ENCODE measurements at places on chromosomes 5 and 9.

DNA sequence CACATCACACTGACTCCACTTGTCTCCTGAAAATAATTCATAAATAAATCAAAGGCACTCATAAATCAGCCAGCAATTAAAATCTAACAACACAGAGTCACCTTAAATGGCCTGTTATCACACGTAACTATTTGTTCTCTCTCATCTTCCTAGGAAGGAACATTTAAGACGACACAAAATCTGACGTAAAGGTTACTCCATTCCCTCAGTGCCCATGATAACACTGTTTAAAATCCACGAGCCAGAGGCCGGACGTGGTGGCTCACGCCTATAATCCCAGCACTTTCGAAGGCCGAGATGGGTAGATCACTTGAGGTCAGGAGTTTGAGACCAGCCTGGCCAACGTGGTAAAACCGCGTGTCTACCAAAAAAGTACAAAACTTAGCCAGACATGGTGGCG lies 56.4 kb downstream of the MYO10 start:
- DNase-seq: no peak

- DNase-seq: no peak
Observed at GRCh38 chr9:76637416-76637815, 126.8 kb upstream of the PCA3 start.

GRCh38 chr9:33166231-33167083 lies 679 bp downstream of the B4GALT1 start:
- DNase-seq: peak; percentile 38

DNA sequence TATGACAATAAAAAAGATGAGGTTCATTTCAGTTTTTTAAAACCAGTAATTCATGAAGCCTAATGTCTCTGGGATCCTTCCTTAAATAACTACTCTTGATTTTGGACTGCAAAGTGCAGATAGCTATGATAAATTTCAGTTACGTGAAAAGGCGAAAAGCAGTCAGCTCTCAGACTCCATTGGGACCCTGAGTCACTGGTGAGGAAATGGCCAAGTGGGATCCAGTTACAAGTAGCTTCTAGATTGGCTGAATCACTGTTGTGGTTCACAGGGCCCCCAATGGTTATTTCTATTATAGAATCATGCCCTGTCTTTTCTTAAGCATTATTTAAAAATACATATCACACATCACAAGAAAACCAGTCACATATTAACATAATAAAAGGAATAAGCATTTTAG lies 31.1 kb upstream of the PPP3R2 start:
- no peak for DNase-seq

- DNase-seq: no peak
Observed at GRCh38 chr9:69542058-69542457, 130.1 kb downstream of the APBA1 start.

DNA sequence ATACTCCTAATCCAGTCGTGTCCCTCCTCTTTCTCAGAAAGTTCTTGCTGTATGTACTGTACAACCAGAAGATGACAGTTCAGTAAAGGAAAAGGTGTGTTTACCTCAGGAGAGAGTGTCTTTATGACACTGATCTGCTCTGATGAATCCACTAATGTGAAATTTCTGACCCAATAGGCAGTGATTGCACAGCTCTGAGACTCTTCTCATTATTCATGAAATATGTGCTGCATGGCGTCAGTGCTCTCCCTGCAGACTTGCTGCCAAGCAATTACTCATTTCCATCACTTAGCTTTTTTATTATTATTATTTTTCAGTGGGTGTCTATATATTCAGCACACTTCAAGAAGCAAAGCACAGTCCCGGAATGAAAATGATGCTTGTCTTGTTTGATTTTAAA lies 389.0 kb downstream of the RASEF start:
- DNase-seq: no peak

DNA sequence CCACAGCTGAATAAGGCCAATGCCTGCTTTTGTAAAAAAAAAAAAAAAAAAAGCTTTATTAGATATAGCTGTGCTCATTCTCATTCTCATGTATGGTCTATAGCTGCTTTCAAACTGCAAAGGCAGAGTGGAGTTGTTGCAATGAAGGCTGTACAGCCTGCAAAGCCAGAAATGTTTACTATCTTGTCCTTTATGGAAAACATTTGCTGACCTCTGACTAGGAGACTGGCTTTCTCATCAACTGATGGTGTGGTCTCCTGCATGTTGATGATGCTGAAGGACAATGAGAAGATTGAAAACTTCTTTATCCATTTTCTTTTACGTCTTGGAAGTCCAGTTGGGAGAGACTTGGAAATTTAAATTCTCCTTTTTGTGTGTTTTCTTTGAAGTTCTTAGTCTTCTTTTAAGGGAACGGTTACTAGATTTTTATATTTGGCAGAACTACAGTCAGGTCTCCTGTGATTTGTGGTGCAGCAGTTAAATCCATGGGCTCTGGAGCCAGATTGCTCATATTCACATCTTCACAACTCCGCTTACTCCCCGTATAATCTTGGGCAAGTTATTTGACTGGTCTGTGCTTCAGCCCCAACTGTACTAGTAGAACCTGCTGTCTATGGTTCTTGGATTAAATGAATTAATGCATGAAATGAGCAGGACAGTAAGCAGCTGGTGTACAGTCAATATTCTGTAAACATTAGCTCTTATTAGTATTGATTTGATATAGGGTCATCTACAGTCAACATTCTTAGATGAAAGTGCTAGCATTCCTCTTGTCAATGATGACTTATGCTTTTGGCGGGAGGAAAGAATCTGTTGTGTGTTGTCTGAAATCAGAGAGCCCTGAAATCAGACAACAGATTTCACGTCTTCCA lies 39.7 kb upstream of the BASP1 start:
- no peak for DNase-seq

DNA sequence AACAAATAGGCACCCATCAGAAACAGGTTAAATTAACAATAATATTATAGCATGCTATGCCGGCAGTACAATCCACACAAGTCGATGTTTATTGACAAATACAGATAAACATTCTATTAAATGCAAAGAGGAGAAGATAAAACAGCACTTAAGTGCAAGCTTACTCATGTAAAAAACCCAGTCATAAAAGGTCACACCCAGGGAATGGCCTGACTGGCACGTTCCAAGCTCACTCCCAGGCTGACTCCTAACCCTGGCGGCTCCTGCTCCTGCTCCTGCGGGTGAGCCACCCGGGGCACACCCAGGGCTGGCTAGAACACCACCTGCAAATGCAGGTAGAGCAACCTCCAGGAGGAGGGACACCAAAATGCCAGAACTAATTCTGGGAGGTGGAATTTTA lies 66.9 kb downstream of the SEMA4D start:
- DNase-seq: peak; percentile 61

GRCh38 chr5:26868504-26868903 lies 169.9 kb downstream of the CDH9 start:
- DNase-seq: no peak

DNA sequence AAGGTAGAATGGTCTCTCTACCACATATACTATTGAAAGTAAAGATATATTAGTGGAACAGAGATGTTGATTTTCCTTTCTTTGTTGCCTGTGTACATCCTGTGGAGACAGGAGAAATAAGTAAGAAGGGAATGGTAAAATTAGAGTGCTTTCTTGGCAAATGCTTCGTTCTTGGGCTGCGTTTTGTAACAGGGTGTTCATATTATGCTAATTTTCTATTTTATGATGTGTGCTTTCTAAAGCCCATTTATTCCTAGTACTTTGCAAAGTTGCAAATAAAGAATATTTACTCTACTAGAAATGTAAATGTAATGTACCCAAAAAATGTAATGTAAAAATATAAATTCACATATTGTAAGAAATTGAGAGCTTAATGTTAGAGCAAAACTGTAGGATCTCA lies 40.5 kb upstream of the RIOK2 start:
- no peak for DNase-seq

- no peak for DNase-seq
Observed at GRCh38 chr9:133946840-133947486, 45.2 kb downstream of the VAV2 start.

- DNase-seq: no peak
Observed at GRCh38 chr5:125485771-125486170, 739.3 kb upstream of the ZNF608 start.

DNA sequence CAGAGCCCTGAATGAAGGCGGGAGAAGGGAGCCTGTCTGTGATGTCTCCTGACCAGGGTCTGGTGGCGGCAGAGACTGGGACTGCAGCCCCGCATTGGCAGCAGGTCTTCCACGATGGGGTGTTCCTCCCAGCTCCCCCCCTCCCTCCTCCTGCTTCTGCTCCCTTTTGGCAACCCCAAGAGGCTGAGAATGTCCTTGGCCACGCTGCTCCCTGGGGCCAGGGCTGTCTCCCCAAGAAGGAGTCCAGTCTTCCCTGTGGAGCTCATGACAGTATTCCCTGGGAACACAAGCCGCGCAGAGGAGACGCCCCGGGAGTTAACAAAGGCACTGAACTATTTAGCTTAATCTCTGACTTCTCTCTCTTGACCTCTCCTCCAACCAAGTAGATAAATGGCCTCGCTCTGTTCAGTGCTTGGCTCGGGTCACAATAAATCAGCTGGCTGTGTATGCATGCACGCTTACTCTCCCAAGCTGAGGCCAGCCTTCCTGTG lies 84.0 kb upstream of the NEURL1B start:
- DNase-seq: no peak

DNA sequence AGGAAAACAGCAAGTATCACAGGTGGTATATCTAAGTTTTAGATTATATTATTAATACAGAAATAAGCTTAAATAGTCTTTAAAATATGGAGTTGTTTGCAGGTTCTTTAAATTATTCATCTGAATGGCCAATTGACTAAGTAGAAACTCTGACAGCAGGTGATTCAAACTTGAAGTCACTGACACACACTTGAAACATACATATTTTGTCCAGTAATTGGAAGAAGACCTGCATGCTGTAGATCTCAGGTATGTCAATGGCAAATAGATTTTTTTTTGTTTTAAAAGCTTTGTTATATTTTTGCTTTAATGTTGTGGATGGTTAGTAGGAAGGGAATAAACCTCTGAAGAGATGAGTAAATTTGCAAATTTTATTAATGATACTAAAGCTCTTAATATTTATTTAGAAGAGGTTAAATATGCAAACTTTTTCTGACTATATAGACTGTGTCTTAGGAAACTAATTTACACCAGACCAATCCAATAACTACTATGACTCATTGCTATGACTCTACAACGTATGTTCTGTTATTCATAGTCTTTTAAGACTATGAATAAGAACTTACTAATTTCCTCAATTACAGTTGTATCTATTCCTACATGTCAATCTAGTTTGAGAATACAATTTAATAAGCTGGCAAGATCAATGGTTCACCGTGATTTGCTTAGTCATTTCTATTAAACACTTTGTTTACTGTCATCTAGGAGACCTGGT lies 53.9 kb upstream of the RORB start:
- no peak for DNase-seq

DNA sequence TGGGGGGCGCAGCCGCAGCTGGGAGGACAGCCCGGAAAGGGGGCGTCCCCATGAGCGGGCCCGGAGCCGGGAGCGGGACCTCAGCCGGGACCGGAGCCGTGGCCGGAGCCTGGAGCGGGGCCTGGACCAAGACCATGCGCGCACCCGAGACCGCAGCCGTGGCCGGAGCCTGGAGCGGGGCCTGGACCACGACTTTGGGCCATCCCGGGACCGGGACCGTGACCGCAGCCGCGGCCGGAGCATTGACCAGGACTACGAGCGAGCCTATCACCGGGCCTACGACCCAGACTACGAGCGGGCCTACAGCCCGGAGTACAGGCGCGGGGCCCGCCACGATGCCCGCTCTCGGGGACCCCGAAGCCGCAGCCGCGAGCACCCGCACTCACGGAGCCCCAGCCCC lies 47.0 kb downstream of the TJP2 start:
- DNase-seq: no peak

- DNase-seq: no peak
Observed at GRCh38 chr5:52825826-52826225, 38.1 kb downstream of the ITGA1 start.

DNA sequence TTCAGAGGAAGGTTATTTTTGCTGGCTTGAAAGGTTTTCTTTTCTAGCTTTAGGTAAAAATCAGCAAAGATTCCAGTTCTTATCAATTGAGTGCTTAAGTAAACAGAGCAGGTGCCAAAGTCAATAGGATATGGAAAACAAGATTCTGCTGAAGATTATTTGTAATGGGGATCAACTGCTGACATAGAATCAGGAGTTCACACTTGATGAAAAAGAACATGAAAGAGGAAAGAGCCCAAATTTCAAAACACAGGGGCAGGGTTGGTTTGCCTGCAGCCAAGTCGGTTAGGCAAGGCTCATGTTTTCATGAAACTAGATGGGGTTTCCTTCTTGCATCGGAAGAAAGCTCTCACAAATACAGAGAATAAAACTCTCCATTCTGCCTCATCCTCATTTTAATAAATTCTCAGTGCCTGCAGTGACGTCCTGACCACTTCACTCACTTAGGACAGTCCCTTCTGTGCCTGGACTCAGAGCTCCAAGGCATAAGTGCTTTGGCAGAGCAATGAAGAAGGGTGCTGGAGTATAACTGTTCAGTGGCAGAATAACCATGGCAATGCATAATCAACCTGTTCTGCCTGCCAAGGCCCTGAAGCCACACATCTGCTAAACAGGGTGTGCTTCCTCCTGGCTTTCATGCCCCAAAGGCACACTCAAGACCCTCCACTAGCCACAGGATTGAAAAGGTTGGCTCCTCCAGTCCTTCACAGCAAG lies 179.6 kb downstream of the GNAQ start:
- no peak for DNase-seq

DNA sequence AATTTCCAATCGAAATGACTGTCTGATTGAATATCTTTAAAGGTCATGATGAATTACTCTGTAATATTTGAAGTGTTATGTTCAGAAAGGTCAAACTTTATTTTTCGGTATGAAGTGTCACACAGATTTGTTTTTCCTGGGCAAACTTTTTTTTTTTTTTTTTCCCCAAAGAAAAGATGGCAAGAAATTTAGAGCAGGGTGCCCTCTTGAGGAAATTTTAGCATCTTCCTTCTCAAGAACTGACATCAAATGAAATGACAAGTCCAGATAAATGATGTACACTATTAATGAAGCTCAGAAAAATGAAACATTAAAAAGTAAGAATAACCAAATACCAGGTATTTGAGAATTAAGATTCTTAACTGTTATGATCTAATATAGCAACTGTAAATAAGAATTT lies 123.6 kb downstream of the INVS start:
- peak; percentile 11 for DNase-seq

GRCh38 chr9:93826905-93827544 lies 128.1 kb downstream of the BARX1 start:
- no peak for DNase-seq

- DNase-seq: no peak
Observed at GRCh38 chr5:106481374-106481773, 1189.4 kb downstream of the EFNA5 start.

GRCh38 chr9:73121375-73121935 lies 30.2 kb upstream of the ANXA1 start:
- no peak for DNase-seq

- DNase-seq: peak; percentile 52
Observed at GRCh38 chr5:160390787-160391696, 8.8 kb downstream of the FAM200C start.

DNA sequence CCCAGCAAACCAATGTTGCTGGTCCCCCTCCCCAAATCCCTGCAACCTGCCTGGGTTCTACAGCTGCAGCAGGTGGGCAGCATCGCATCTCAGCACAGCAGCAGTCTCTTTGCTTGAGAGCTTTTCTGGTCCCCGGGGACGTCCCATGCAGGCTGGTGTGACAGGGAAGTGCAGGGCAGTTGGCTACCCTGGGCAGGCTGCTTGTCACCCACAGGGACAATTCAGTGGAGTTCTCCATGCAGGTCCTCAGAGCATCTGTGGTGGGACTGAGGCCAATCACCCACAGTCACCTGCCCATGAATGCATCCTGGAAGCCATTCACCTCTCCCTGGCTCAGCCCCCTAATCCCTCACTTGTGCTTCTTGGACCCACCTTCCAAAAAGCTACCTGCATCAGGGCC lies 43.9 kb upstream of the SEMA4D start:
- DNase-seq: no peak

GRCh38 chr5:431001-431710 lies 11.8 kb upstream of the EXOC3 start:
- no peak for DNase-seq
